ENCODE measurements at places on chromosomes 6 and 20. TPM values are rescaled to one million over a fixed set of nuclear protein-coding genes. Genes with fewer than 3 reads are reported as not detected.
A peak's percentile ranks its signal among the peaks of the same experiment; 100 is the strongest.

DNA sequence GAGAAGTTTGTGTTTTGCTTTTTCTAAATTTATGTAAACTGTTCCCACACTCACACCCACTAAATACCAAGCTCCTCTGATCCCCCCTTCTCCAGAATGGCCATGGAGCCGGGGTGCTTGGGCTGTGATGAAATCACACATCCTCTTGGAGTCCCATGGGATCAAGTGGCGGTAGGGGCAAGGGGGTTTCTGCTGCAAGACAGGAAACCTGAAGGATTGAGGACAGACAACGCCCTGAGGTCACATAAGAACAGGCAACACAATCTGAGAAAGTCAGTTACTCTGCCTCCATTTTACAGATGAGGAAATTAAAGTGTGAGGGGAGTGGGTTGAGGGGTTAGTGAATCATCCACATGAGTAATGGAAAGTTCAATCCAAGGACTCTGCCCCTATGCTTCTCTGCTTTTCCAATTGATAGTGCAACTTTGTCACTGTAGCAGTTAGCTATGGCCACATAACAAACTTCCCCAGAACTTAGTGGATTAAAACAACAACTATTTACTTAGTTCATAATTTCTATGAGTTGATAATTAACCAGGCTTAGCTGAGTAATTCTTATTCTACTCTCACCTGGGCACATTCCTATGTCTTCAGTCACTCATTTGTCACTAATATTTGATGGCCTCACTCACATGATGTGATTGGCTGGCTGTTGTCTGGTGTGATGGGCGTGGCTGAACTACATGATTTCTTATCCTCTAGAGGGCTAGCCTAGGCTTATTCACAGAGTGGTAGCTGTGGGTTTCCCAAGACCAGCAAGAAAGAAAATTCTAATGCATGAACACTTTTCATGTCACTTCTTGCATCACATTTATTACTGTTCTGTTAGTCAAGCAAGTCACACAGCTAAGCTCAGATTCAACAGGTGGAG is 311.1 kb upstream of the RNF24 start:
- peak; percentile 14 for DNase-seq

DNA sequence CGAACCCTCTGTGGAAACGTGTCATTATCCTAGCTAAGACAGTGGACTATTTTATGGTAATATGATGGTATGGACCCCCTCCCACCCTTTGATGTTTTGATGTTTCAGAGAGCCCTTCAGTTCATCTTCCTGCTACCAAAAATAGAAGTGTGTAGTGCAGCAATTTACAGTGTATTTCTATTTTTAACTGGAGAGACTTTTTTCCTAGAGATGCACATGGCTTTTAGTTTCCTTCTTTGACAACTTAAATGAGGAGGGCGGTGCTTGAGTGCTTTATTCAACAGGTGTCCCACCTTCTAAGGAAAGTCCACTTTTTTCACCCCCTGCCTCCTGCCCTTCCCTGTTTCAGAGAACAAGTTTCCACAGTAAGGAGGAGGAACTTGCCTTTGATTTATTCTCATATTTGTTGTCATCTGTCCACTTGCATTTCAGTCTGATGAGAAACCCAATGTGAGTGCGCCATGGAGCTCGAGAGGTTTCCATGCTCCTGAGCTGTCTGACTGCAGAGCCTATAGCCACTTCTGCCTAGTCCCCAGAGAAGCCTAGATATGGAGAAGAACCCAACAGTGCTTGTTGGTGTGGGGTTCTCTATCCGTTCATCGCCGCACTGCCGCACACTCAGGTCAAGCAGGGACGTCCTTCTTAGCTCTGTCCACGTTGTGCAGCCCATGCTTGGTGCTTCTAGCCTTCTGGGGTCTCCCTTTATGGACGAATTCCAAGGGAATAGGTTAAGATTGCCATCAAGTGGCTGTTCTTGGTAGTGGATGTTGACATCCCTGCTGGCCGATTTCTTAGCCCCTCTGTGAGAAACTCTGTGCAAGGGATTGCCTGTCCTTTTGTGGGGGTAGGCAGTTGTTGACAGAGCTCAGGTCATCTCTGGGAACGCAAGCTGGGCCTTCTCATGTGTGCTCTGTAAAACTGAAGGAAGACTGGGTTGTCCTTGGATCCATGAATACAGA is 144.2 kb downstream of the JARID2 start:
- DNase-seq = no peak

GRCh38 chr6:131061041-131061750 is 1.8 kb downstream of the EPB41L2 start:
- no peak for DNase-seq

DNA sequence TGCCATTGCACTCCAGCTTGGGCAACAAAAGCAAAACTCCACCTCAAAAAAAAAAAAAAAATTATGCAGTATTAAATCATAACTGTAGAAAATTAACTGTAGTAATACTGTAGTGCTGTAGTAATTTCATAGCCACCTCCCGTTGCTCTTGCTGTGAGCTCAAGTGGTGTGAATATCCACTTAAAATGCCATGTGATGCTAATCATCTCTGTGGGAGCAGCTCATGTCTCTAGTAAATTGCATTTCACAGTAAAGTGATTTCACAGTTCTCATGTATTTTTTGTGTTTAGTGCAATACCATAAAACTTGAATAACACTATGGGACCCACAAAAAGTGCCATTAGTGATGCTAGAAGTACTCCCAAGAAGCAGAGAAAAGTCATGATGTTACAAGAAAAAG is 14.4 kb upstream of the FAM217A start:
- no peak for DNase-seq

GRCh38 chr6:157491571-157492232 is 110.7 kb downstream of the ZDHHC14 start:
- DNase-seq = no peak

- DNase-seq = no peak
Measured at GRCh38 chr6:149140910-149141290, 176.6 kb upstream of the TAB2 start.

- DNase-seq = no peak
Measured at GRCh38 chr6:39279539-39279938, 34.7 kb downstream of the KCNK17 start.

DNA sequence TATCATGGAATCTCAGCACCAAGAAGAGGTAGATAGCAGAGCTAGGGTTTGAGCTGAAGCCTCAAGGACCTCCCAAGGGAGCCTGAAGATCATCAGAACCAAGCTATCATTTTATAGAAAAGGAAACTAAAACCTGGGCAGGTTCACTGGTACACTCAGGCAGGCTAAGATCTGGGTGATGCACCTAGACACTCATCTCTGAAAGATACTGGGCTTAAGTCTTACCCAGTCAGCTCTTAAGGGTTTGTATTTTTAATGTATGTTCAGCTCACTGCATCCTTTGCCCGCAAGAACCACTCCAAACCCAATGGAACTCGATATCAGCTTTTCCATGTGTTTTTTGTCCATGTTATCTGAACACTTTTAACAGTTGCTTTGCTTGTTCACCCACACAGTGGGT is 78.0 kb upstream of the SLC22A16 start:
- DNase-seq = no peak

ARFGEF3 gene
- total RNA-seq = 2.7 TPM

RIN2 gene
- 70.7 TPM for total RNA-seq

PXDC1 gene
- 73.5 TPM for total RNA-seq

TSPYL1 gene
- 105 TPM for total RNA-seq

ZBTB46 gene
- total RNA-seq = 29.4 TPM

TFAP2C gene
- total RNA-seq = 3.2 TPM

ZNF311 gene
- 1.0 TPM for total RNA-seq

SAMD3 gene
- total RNA-seq = 2.0 TPM

COL11A2 gene
- 0.68 TPM for total RNA-seq
